ENCODE measurements at places on chromosomes 16 and 17.

GRCh38 chr17:80791758-80792284, 199.8 kb upstream of the CHMP6 start:
- peak; percentile 62 for DNase-seq

- no peak for DNase-seq
These were observed 43.4 kb downstream of the GNAO1 start for GRCh38 chr16:56234737-56235136.

DNA sequence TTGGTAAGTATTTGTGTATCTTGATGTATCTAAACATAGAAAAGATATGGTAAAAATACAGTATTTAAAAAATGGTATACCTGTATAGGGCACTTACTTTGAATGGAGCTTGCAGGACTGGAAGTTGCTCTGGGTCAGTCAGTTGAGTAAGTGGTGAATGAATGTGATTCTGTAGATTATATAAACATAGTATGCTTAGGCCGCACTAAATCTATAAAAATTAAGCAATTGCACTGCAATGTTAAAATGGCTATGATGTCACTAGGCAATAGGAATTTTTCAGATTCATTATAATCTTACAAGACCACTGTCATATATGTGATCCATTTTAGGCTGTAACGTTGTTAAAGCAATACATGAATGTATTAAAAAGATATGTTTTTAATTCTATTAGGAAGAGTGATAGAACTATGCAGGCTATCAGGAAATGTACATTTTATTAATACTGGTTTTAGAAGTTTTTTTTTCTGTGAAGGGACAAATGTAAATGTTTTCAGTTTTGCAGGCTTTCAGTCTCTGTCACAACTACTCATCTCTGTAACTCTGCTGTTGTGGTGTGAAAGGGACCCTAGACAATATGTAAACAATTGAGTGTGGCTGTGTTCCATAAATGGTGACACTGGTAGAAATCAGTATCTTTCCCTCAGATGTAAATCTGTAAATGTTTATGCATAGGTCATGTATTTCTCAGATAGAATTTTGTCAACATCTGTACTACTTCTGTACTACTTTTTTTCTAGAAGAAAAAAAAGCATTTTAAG, 10.5 kb downstream of the CBFB start:
- no peak for DNase-seq

GRCh38 chr17:10295728-10296343, 77.0 kb downstream of the MYH13 start:
- DNase-seq, result no peak

DNA sequence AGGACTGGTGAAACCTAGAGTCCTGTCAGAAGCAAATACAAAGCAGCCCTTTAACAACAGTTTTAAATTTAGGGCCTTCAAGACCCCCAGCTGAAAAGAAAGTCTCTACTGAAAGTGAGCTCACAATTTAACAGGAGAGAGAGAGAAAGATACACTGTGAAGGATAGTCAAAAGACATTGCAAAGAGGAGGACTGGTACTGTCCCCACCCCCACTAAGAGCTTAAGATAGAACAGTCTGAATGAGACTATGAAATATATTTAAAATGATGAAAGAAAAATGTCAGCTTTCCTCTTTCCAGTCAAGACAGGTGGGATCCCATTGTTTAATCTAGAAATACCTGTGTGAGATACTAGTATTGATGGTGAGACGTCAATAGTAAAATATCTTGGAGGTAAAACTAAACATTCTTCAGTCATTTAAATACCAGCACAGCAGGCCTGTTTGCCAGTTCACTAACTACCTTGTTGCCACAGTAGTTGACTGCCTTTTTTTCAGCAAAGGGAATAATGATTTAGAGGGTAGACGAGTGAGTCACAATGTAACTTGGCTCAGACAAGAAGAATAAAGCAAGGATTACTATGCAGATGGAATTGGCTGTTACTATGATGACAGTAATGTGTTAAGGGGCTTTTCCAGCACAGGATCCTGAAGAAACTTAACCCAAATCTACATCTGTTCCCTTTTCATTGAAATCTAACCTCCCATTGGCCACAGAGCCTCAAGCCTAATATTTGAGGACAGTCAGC, 47.2 kb upstream of the RASL10B start:
- DNase-seq, result no peak

- DNase-seq, result no peak
These were observed 46.0 kb downstream of the SDK2 start for GRCh38 chr17:73598212-73598611.

- no peak for DNase-seq
These were observed 3.9 kb downstream of the CCR7 start for GRCh38 chr17:40561294-40561870.

- DNase-seq, result no peak
These were observed 8.6 kb upstream of the BAHCC1 start for GRCh38 chr17:81386646-81387099.

DNA sequence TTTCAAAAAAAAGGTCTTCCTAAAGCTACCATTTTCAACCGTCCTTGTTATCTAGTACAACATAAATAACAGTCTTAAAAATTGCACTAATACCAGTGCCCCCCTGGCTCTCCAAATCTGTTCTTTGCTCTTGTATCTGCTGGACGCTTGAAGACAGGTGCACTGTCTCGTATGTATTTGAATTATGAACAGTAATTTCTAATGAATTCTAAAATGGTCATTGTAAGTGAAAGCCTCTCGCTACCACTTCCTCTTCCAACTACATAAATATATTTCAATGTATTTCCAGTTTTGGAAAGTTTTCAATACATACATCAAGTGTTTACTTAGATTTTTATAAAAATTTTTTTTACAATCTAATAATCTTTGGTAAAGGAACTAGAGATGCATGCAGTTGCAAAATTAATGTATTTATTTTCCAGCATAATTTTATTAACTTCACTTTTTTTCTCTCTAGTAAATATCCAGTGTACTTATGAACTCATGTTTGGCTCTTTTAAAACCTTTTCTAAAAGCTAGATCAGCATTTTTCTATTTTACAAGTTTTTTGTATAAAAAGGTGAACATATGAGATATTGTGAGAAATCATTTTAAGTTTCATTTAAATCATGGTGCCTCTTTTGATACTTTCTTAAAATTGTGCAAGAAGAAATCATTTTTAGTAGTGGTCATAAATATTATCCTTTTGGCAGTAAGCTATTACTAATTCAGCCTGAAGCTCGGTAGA, 31.0 kb downstream of the ERCC4 start:
- no peak for DNase-seq

- DNase-seq, result no peak
These were observed 221.6 kb downstream of the FTO start for GRCh38 chr16:53925526-53925925.

DNA sequence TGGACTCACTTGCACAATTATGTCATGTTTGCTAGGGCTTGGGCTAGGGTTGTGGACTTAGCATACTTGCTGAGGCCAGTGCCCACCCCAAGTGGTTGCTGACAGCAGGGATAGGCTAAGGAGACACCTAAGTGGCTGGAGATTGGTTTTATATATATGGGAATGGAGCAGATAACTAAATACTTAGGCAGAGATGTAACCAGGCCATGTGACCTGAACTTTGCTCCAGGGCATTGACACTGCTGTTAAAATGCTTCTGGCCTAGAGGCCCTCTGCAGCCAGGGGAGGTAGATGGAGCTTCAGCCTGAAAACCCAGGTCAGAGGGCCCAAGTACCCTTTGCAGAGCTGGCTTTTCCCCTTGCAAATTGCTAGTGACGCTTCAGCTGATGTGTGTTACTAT, 1.4 kb upstream of the ITGB3 start:
- DNase-seq, result no peak

DNA sequence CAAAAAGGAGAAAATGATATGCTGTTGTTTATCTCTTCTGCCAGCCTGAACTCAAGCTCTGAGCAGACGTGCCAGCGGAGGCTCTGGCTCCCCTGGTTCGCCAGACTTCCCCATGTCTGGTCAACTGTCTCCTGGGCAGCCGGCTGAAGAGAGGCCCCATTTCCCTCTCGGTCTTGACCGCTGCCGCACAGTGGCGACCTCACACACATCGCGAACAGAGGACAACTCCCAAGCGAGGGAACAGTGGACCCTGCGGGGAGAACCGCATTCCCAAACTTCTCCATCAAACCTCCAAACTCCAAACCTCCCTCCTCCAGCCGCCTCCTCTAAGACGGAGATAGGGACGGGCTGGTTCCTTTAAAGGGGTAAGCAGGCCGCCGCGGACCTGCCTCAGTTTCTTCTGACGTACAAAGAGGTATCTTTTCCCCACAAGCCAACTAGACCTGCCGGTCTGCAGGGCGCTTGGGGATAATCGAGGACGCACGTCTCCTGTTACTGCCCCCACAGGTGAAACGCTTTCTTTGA, 24.9 kb upstream of the RFFL start:
- peak; percentile 14 for DNase-seq

DNA sequence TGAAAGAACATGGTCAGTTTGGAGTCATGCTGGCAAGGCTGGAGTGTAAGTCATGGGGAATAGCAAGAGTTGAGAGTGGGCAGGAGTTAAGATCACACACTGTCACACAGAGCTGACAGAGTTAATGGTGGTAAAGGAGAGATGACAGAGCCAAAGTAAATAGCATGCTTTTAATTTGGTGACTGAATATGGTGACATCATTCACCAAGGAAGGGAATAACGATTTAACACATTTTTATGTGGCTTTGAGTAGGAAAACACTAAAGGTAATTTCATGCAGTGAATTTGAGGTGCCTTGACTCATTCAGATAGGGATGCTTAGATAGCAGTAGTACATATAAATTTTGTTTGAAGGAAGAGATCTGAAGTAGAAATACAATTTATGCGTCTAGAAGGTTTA, 42.1 kb downstream of the SYNRG start:
- DNase-seq, result no peak

GRCh38 chr16:72666267-72666666, 381.7 kb downstream of the ZFHX3 start:
- DNase-seq, result no peak

- no peak for DNase-seq
These were observed 62.0 kb downstream of the SLC39A11 start for GRCh38 chr17:73030501-73030921.

DNA sequence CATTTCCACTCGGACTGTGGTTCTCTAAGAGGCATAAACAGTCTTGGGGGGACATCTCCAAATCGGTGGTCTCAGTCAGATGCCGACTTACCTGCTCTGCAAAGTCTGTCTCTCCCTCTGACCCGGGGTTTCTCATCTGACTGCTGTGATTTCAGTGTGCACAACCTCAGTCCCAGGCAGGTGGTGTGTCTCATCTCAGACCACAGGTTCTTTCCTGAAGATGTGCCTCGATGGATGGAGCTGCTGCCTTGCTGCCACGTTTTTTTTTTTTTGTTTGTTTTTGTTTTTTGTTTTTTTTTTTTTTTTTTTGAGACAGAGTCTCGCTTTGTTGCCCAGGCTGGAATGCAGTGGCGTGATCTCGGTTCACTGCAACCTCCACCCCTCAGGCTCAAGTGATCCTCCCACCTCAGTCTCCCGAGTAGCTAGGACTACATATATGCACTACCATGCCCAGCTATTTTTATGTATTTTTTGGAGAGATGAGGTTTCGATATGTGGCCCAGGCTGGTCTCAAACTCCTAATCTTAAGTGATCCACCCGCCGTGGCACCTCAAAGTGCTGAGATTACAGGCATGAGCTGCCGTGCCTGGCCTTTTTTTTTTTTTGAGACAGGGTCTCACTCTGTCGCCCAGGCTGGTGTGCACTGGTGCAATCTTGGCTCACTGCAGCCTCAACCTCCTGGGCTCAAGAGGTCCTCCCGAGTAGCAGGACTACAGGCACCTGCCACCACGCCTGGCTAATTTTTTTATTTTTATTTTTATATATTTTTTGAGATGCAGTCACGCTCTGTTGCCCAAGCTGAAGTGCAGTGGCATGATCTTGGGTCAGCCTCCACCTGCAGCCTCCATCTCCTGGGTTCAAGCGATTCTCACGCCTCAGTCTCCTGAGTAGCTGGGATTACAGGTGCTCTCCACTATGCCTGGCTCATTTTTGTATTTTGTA, 15.4 kb downstream of the SPIRE2 start:
- DNase-seq, result no peak

DNA sequence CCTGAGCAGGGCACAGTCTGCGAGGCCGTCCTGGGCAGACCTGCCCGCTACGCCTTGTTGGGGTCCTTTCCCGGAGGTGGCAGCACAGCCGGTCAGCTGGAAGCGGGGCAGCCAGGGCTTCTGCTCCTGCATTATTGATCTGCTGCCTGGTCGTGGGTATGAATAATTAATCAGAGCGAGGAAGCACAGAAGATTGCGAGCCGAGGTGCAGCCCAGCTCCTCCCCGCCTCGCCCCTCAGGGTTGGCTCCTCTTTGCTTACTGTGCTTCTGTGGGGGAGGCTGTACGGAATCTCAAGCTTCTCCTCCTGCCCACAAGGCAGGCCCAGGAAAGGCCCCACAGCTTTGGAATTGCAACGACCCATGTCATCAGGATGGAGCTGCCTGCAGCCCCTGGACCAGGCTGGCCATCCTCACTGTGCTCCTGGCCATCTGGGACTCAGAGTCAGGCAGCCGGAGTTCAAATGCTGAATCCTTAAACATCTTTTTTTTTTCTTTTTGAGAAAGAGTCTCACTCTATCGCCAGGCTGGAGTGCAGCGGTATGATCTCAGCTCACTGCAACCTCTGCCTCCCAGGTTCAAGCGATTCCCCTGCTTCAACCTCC, 25.6 kb downstream of the TRARG1 start:
- no peak for DNase-seq

DNA sequence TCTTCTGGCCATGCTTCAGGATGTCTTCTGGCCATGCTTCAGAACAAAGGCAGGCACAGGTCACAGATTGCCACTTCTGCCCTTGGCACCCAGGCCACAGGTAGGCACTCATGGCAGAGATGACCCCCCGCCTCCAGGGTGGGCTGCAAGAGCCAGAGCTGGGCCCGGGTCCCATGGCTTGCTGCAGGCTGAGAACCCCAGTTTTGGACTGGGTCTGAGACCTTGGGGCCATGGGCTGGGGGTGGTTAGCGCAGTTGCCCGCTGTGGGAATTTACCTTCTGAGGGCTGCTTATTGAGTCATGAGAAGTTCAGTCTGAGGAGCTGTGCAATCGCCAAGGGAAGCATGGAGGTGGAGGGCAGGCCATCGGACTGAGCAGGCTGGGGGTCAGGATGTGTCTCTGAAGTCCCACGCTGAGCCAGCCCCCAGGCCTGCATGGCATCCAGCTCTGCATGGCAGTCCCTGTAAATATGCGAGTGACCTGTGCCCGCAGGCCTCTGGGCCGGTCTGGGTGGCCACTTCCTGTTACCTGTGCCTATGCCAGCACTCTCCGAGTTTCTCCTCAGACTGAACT, 1.7 kb downstream of the ANKRD13B start:
- peak; percentile 11 for DNase-seq

GRCh38 chr17:79192503-79193351, 118.1 kb downstream of the ENGASE start:
- DNase-seq, result peak; percentile 23

GRCh38 chr16:48965386-48965785, 316.3 kb downstream of the CBLN1 start:
- no peak for DNase-seq

GRCh38 chr16:86953631-86954391, 363.4 kb downstream of the C16orf95 start:
- no peak for DNase-seq

- no peak for DNase-seq
These were observed 297.1 kb upstream of the MAF start for GRCh38 chr16:79897453-79898146.
